ENCODE measurements at places on chromosomes 1 and 21.

DNA sequence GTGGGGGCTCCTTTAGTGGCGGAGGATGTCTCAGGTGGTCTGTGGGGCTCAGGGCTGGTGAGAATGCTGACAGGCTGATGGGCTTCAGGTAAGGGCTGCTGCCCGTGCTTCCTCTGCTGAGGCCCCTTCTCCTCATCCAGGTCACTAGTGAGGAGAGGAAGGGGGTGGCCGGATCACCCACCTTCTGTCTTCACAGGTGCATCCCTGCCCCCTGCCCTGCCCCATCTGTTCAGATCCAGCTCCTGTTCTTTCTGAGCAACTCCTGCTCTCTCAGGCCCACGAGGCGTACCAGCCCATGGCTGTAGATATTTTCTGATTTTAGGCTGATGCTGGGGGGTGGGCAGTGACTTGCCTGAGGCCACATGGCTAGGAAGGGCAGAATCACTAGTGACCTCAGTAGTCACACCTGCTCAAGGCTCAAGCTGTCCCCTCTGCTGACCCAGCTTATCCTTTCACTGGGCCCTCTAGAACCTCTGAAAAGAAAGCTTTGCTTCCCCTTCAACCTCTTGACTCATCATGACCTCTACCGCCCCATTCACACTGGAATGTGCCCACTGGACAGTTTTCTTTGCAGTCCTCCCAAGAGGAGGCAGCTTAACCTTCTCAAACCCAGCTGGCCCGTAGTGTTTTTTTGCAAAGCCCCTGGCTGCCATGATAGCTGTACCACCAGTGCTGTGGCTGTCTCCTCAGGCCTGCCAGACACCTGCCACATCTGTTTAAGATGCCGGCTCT, 14.8 kb downstream of the DCST2 start:
- H3K4me3 ChIP-seq = no peak overlapping the region
- H3K4me1 ChIP-seq = peaks cover 58% of the 10 kb centered on the region
- H3K36me3 ChIP-seq = peaks cover 28% of the 10 kb centered on the region
- no peak for DNase-seq
- peak overlapping the region; percentile 99 for H3K27ac ChIP-seq

DNA sequence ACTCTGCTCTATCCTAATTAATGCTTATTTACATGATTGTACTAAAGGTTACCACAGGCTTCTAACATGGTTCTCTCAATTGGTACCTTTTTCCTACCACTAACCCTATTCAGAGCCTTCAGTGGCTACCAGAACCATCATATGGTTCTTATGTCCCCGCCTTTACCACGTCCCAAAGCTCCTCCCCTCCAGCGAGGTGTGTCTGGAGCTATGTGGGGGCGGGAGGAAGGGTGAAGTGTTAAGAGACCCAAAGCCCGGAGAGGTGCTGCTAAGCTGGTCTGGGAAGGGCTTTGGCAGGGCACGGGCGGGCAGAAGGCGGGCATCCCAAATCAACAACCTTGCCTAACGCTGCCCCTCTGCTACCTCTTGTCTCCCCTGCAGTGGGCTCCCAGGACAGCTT, 10.0 kb downstream of the SPATA46 start:
- DNase-seq = no peak
- no peaks in the 10 kb centered on the region for H3K36me3 ChIP-seq
- peaks cover 3% of the 10 kb centered on the region for H3K4me1 ChIP-seq
- no peaks in the 10 kb centered on the region for H3K27me3 ChIP-seq
- no peak overlapping the region for H3K4me3 ChIP-seq

DNA sequence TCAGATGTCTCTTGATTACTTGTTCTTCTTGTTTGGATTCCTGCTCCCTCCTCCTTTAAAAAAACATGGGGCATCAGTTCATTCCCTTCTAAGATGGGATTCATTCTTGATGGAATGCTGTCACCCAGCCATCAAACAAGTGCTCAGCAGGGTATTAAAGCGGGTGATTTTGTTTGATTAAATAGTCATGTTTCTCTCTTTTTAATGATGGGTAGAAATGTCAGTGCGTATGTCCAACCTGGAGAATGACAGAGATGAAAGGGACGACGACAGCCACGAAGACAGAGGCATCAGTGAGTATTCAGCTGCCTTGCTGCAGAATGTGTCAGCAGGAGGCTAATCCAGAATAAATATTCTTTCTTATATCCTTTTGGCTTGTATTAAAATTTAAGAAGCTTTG, 63.8 kb upstream of the RAVER2 start:
- peaks cover 95% of the 10 kb centered on the region for H3K36me3 ChIP-seq
- no peak overlapping the region for H3K4me3 ChIP-seq
- H3K27me3 ChIP-seq = no peaks in the 10 kb centered on the region
- H3K4me1 ChIP-seq = no peaks in the 10 kb centered on the region

GRCh38 chr1:230747127-230747730, at the start of gene CAPN9:
CAPN9 (plus strand) TSS chr1:230747388; CDS start chr1:230747497, 109 bp downstream.
- H3K36me3 ChIP-seq = no peaks in the 10 kb centered on the region
- H3K27ac ChIP-seq = no peak within 1 kb of the TSS
- no peak within 1 kb of the TSS for H3K4me3 ChIP-seq
- H3K27me3 ChIP-seq = no peaks in the 10 kb centered on the region
- no peaks in the 10 kb centered on the region for H3K4me1 ChIP-seq
- no peak for DNase-seq

DNA sequence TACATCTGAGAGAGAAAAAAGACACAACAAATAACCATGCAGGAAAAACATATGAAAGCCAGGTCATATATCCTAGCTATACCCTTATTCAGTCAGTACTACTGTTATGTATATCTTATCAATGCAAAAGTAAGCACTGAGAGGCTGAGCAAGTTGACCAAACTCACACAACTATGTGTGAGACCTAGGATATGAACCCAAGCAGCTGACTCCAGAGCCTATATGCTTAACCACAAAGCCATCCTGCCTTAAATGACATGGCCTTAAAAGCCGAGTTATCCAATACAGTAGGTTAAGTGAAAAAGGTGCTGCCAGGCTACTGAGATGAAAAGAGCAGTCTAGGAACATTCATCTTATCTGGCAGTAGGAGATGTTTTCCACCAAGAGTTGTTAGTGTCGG, 151.6 kb downstream of the RERE start:
- no peaks in the 10 kb centered on the region for H3K36me3 ChIP-seq
- no peak overlapping the region for H3K27ac ChIP-seq
- peaks cover 95% of the 10 kb centered on the region for H3K4me1 ChIP-seq
- no peaks in the 10 kb centered on the region for H3K27me3 ChIP-seq
- H3K4me3 ChIP-seq = no peak overlapping the region

GRCh38 chr1:84008631-84009030, 9.7 kb upstream of the TTLL7 start:
- H3K4me3 ChIP-seq = no peak overlapping the region
- no peaks in the 10 kb centered on the region for H3K27me3 ChIP-seq
- H3K36me3 ChIP-seq = no peaks in the 10 kb centered on the region
- H3K27ac ChIP-seq = no peak overlapping the region
- no peaks in the 10 kb centered on the region for H3K4me1 ChIP-seq

DNA sequence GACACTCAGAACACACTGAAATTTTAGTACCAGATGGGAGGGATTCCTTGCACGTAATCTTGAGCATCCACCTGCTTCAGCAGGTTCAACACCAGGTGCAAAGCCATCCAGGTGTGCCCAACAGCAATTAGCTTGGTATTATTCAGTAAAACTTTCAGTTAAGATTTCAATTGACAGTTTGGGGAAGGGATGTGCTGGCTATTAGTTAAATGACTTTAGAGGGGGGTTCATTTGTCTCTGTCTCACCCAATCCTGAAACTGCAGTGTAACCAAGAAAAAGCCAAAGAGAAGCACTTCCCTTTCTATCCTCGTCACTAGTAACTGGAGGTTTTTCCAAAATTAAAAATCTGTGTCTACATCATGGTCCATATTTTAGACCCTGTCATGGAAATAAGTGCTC, 90.9 kb downstream of the PIK3R3 start:
- H3K4me3 ChIP-seq = no peak overlapping the region
- H3K27ac ChIP-seq = no peak overlapping the region
- H3K27me3 ChIP-seq = no peaks in the 10 kb centered on the region
- H3K36me3 ChIP-seq = no peaks in the 10 kb centered on the region
- H3K4me1 ChIP-seq = no peaks in the 10 kb centered on the region

- no peak overlapping the region for H3K27ac ChIP-seq
- DNase-seq = no peak
- H3K36me3 ChIP-seq = no peaks in the 10 kb centered on the region
- H3K27me3 ChIP-seq = no peaks in the 10 kb centered on the region
- no peak overlapping the region for H3K4me3 ChIP-seq
Measured at GRCh38 chr1:235878082-235878811, 11.5 kb upstream of the LYST start.

- H3K36me3 ChIP-seq = no peaks in the 10 kb centered on the region
- H3K27me3 ChIP-seq = no peaks in the 10 kb centered on the region
- peaks cover 20% of the 10 kb centered on the region for H3K4me1 ChIP-seq
Measured at GRCh38 chr1:206637605-206638004, 2.3 kb downstream of the DYRK3 start.

- no peaks in the 10 kb centered on the region for H3K27me3 ChIP-seq
- no peak overlapping the region for H3K4me3 ChIP-seq
- DNase-seq = no peak
- no peaks in the 10 kb centered on the region for H3K4me1 ChIP-seq
- peaks cover 5% of the 10 kb centered on the region for H3K36me3 ChIP-seq
Measured at GRCh38 chr1:10271090-10271489, 60.7 kb downstream of the KIF1B start.

- H3K27ac ChIP-seq = no peak overlapping the region
- H3K36me3 ChIP-seq = peaks cover 3% of the 10 kb centered on the region
- no peak for DNase-seq
Measured at GRCh38 chr1:35603468-35603867, 30.4 kb downstream of the TFAP2E start.

GRCh38 chr1:3436901-3437300, 17.6 kb upstream of the ARHGEF16 start:
- H3K4me1 ChIP-seq = no peaks in the 10 kb centered on the region
- no peaks in the 10 kb centered on the region for H3K36me3 ChIP-seq
- DNase-seq = no peak
- H3K4me3 ChIP-seq = no peak overlapping the region

GRCh38 chr21:40792691-40793456, 54.1 kb downstream of the DSCAM start:
- no peak for DNase-seq
- H3K36me3 ChIP-seq = no peaks in the 10 kb centered on the region
- no peak overlapping the region for H3K4me3 ChIP-seq
- H3K27ac ChIP-seq = no peak overlapping the region
- no peaks in the 10 kb centered on the region for H3K4me1 ChIP-seq

DNA sequence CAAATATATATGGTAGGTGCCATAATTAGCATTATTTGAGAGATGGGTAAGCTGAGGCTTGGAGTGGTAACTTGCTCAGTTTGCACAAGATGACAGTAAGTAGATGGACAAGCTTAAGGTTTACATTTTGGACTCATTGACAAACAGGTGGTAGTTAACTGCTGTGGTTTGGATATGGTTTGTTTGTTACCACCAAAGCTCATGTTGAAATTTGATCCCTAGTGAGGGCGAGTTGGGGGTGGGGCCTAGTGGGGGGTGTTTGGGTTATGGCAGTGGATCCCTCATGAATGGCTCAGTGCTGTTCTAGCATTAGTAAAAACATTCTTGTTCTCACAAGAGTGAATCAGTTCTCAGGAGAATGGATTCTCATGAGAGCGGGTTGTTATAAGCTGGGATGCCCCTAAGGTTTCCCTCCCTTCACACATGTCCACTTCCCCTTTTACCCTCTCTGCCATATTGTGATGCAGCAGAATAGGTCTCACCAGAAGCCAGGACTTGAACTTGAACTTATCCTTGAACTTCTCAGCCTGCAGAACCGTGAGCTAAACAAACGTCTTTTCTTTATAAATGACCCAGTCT, 6.6 kb upstream of the PRRX1 start:
- H3K36me3 ChIP-seq = no peaks in the 10 kb centered on the region
- DNase-seq = no peak
- H3K27ac ChIP-seq = no peak overlapping the region
- no peak overlapping the region for H3K4me3 ChIP-seq
- peaks cover 17% of the 10 kb centered on the region for H3K4me1 ChIP-seq

- H3K27ac ChIP-seq = no peak overlapping the region
- H3K4me3 ChIP-seq = no peak overlapping the region
- no peak for DNase-seq
- no peaks in the 10 kb centered on the region for H3K27me3 ChIP-seq
- H3K4me1 ChIP-seq = no peaks in the 10 kb centered on the region
- H3K36me3 ChIP-seq = no peaks in the 10 kb centered on the region
Measured at GRCh38 chr21:38965910-38966504, 160.3 kb downstream of the ETS2 start.

DNA sequence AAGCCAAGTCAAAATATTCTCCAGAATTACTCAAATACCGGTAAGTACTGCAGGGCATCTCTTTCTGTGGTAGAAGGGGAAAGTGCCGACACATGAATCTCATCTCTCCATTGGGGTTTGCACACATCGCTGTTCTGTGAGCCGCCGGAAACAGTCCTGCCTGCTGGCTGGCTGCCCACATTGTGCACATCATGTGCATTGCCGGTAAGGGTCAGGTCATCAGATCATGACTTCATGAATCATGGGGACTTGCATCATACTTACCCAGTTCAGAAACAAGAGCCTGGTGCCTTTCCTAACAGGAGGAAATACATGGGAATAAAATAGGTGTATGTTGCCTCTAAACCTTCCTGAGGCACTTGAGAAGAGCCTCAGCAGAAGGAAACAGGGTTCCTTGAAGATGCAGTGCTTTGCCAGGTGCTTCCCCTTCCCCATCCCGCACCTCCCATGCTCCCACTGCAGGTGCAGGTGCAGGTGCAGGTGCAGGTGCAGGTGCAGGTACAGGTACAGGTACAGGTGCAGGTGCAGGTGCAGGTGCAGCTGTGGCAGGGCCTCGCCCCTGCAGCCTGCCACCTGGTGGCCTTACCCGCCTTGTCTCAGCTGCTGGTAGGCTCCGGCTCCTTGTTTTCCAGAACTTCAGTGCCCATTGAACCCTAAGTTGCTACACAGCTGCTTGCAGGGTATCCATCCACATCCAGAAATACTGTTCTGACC, 26.5 kb downstream of the GPR137B start:
- H3K4me1 ChIP-seq = no peaks in the 10 kb centered on the region
- no peak for DNase-seq
- no peaks in the 10 kb centered on the region for H3K27me3 ChIP-seq
- no peak overlapping the region for H3K27ac ChIP-seq
- no peak overlapping the region for H3K4me3 ChIP-seq

DNA sequence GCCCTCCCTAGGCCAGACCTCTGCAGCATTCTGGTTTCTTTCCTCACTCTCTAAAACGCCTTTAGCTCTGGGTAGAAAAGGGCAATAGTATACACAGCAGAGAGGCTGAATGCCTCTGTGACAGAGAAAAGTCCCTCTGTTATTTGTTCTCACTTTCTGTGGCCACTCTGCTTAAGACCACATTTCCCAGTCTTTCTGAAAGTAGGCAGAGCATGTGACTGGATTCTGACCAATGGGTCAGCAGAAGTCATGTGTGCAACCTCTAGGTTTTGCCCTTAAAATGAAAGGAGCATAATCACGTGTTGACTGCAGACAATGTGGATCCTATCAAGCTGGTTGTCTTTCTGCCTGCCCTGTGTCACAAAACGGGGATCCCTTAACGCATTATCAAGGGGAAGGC, 79.7 kb upstream of the MARK1 start:
- no peaks in the 10 kb centered on the region for H3K27me3 ChIP-seq
- no peak for DNase-seq
- no peak overlapping the region for H3K27ac ChIP-seq
- H3K4me1 ChIP-seq = no peaks in the 10 kb centered on the region

- no peaks in the 10 kb centered on the region for H3K4me1 ChIP-seq
- no peak for DNase-seq
- H3K27me3 ChIP-seq = no peaks in the 10 kb centered on the region
- H3K4me3 ChIP-seq = no peak overlapping the region
- H3K36me3 ChIP-seq = peaks cover 50% of the 10 kb centered on the region
Measured at GRCh38 chr1:109631513-109632505, 12.2 kb downstream of the AMPD2 start.

- H3K4me3 ChIP-seq = no peak overlapping the region
- no peak for DNase-seq
- H3K27ac ChIP-seq = no peak overlapping the region
- no peaks in the 10 kb centered on the region for H3K27me3 ChIP-seq
- no peaks in the 10 kb centered on the region for H3K4me1 ChIP-seq
Measured at GRCh38 chr1:222064388-222065211, 322.7 kb upstream of the DUSP10 start.

Data from esophagus squamous epithelium (tissue), 5 donors.